Bone marrow (tissue), 2 donors: ENCODE measurements at places on chromosomes 3 and 15.

- no peak for DNase-seq
Observed at GRCh38 chr15:55780292-55780691, 37.3 kb upstream of the PRTG start.

GRCh38 chr15:64975390-64975789, 14.3 kb downstream of the SPG21 start:
- no peak for DNase-seq

GRCh38 chr15:29220852-29221251, 48.8 kb downstream of the NSMCE3 start:
- no peak for DNase-seq

DNA sequence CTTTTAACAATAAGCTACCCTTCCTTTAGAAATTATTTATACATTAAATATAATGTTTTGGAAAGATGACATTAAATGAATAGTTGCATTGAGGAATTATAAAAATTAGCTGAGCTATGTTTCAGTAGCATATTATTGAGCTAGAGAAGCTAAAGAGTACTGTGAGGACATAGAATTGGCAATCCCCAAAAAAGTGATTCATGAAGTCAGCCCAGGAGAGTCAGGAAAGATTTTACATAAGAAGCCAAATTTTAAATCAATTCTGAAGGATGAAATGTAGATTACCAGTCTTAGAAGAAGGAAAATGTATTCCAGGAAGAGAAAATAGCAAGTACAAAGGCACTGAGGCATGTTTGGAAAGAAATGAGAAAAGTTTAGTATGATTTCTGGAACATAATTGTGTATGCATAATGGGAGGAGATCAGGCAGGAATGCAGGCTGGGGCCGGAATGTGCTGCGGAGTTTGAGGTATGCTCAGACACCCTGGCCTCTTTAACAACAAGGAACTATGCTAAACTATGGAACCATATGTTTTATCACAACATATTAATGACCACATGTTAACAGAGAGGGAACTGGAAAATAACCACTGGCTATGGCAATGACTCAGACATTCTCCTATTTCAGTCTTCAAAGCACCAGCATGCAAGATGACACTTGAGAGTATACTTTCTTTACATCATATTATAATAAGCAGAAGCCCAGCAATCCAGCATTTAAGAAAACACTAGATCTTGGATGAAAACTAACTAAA, 103.3 kb upstream of the COL8A1 start:
- no peak for DNase-seq

GRCh38 chr3:51336261-51336660, 48.8 kb upstream of the MANF start:
- no peak for DNase-seq

DNA sequence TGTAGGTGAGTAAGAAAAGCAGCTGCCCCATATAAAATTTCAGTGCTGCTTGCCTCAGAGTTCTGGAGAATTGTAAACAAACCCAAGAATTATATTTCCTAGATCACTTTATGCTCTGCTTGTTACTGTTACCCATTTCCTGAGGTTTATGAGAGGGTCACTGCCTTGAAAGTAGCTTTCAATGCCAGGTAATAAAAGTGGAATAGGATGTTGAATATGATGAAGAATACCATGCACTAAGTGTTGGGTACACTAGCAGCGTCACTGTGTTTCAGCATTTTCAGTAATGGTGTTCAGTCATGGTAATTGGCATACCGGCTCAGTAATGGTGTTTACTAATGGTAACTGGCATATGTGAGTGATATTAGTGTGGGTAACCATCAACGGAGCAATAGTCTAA, 449.8 kb upstream of the TPRG1 start:
- DNase-seq = no peak

DNA sequence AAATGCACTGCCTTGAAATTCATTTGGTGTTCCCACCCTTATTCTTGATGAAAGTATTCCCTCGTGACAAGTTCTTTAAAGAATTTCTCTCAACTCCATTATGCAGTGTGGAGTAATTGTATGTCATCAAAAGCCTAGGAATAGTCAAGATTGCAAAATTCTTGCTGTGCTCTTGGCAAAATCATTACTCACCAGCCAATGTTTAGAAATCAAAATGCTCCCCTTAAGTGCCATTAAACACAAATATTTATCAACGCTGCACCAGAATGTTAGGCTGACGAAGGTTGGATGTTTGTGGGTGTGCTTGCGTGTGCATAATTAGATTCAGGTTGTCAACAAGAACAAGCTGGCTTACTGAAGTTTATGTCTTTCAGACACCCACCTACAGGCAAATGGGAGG, 40.5 kb downstream of the SST start:
- no peak for DNase-seq

- DNase-seq = no peak
Observed at GRCh38 chr3:189236352-189236751, 64.6 kb downstream of the TPRG1 start.
